ENCODE measurements at places on chromosomes 5 and 9. TPM values are rescaled to one million over a fixed set of nuclear protein-coding genes. Genes with fewer than 3 reads are reported as not detected.

PCDHGA5 gene
- total RNA-seq = 0.24 TPM

NEUROG1 gene
- total RNA-seq = not detected

AGXT2 gene
- total RNA-seq = not detected

SLCO6A1 gene
- total RNA-seq = not detected

GRCh38 chr9:122975196-122975595 is 34.4 kb downstream of the RABGAP1 start:
- no peak for DNase-seq

GRCh38 chr9:84447305-84447704 is 106.7 kb upstream of the SLC28A3 start:
- no peak for DNase-seq

GRCh38 chr5:100551183-100551582 is 16.0 kb downstream of the FAM174A start:
- DNase-seq = no peak

GRCh38 chr5:117379521-117379920 is 804.9 kb upstream of the SEMA6A start:
- no peak for DNase-seq

- no peak for DNase-seq
Measured at GRCh38 chr9:122001491-122002201, 91.5 kb downstream of the TTLL11 start.

DNA sequence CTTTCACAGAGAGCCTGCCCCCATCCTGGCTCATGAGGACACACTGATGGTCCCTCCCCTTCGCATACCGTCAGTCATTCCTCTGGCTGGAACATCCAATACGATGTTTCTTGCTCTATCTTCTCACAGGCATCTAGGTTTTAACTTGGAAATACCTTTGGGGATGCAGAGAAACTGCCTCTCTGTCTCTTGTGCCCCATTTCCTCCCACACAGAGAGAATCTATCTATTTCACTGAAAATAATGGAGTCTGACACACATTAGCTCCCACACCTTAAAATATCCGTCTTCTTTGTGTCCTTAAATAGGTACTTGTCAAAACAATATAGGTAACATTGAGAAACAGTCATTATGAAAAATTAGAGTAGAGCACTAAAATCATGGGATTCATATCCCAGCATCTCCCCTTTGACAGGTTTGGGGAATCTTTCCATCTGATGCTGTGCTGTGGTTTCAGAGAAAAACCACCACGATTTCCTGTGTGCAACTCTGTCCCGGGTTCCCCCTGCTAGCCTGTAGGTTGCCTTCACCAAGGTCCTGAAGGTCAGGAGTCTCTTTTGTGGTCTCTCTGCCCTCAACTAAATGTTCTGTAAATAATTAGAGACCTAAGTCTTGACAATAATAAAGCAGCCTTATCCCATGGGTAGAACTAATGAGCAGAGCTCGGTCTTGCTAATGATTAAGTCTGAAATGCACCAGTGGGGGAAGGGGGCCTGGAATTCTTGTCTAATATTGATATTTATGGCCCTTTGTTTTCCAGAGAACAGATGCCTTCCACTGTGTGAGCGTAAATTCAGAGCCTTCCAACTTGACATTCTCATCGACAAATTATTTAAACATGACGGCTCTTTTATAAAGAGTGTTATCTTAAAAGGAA is 371.0 kb downstream of the ICE1 start:
- no peak for DNase-seq

DNA sequence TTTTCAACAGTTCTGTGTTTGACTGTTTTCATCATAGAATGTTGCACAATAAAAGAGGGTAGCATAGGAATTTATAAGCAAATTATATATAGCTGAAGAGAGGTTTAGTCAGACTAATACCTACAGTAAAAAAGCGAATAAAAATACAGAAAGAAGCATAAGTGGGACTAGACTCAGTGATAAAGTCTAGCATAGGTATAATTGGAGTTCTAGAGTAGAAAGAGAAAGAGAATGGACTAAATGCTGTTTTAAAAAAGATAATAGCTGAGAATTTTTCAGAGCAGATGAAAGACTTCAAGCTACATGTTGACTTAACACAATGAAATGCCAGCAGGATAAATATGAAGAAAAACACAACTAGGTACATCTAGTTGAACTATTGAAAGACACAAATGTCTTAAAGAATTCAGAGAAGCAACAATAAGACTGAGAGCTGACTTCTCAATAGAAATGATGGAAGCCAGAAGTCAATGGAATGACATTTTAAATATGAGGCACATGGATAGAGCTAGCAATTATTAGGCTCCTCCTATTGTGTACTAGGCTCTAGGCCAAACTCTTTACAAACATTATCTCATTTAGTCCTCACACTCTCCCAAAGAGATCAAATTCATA is 573.9 kb downstream of the ZNF608 start:
- DNase-seq = peak; percentile 23

DNA sequence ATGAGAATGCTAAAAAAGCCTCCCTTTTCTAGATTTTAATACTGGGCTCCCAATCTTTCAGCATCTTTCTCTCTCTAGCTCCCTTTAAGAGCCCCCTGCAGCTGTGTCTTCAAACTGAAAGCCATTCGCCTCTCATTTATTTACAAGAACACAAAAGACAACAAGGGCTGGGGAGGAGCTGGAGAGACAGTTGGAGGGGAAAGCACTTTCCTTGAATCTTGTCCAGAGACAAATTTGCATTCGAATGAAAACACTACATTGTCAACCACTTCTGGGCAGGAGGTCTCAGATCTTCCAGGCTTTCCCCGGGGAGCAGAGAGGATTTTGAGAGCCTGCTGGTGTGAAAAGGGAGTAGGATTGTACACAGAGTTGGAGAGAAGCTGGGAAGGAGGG is 518.3 kb downstream of the CTNND2 start:
- DNase-seq = no peak

DNA sequence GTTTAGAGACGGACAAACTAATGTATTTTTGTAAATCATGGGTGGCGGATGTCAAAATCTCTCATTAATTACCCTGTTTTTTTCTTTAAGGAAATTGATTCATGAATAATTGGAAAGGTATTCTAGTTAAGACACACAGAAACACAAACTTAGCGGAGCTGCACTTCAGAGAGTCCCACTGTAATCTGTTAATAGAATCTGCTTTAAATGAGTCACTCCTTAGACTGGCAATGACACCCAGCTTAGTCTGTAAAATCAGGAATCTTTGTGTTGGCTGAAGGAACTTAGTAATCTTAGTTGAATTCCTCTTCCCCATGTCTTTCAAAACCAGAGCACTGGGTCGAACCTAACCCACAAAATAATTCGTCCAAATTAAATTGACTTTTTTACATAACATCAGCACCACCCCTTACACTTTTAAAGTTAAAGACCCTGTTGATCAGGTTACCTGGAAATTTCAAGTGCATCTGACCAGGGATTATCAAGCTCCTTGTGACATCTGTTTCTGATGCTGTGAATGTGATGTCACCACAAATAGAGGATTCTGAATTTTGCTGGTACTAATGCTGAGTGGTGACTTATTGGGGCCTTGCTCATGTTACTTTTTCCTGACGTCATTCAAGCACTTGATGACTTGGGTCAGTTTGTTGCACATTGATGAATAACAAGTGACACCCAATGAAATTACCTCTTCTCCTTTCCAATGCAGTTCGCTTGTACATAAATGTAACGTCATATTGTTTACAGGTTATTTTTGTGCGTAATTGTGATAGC is 313.6 kb downstream of the KCTD16 start:
- peak; percentile 17 for DNase-seq

GRCh38 chr5:32955814-32956213 is 244.7 kb downstream of the NPR3 start:
- no peak for DNase-seq

DNA sequence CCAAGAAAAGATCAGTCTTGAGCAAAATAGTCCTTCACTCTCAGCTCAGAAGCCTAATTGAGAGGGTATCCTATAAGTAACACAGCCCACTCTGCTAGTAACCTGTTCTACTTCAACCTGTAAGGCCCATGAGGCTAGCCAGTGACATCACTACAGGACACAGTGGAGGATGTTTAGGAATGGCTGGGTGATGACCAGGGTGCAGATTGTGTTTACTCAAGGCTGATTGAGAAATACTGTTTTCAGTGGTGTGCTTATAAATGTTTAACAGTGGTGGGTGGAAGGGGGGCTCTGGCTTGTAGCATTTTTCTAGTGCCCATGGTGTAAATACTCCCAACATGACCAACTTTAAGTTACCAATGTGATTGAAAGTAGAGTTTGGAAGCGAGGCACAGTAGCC is 159.8 kb upstream of the CCDC152 start:
- no peak for DNase-seq

DNA sequence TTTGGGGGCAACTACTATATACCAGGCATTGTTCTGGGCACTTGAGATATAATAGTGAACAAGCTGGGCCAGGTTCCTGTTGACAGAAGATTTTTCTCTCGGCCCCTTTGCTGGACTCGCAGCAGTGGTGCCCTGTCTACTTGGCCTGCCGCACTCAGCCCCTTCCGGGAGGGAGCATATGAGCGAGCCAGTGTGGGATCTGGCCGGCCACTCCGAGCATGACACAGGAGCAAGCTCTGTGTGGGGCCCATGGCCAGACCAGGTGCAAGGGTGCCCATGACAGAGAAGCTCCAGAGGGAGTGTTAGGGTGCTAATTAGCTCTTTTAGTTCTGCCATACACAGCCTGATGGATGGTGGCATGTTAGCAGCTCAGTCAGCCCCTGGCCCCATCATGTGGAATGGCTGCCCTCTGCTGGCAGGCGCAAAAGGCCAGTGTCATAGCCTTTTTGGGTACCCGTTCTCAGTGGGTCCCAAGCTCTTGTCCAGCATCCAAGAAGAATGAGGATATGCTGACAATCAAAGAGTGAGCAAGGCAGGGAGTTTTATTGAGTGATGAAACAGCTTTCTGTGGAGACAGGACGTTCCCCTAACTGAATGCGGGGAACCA is 9.3 kb upstream of the KIF4B start:
- DNase-seq = no peak

DNA sequence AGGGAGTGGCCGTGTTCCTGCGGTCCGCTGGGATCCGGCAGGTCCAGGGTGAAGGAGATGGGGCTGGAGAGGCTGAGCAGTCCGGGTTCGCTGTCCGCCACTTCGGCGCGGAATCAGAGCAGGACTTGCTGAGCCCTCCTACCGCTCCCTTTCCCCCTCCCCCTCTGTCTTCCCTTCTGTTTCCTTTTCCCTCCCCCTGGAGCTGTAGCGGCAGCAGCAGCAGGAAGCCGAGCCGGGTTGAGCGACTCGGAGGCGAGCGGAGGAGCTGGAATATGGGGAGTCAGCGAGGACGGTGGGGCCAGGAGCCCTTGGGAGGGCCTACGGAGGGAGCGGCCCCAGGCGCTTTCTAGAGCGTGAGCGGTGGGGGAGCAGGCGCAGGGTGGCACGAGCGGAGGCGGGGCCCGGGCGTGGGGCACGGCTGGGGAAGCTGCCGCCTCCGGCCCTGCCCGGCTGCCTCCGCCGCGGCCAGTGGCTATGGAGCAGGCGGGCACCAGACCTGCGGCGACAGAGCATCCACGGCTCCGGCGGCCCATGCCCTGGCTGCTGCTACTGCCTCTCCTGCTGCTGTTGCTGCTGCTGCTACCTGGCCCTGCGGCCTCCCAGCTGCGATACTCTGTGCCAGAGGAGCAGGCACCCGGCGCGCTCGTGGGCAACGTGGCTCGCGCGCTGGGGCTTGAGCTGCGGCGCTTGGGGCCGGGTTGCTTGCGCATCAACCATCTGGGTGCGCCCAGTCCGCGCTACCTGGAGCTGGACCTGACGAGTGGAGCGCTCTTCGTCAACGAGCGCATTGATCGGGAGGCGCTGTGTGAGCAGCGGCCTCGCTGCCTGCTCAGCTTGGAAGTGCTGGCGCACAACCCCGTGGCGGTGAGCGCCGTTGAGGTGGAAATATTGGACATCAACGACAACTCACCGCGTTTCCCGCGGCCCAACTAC is at the start of gene PCDHAC2:
Gene PCDHAC2, plus strand, starts transcription at position 184 of the 933 bp plus-strand sequence. Its CDS starts 291 bp downstream, at position 475.
- DNase-seq = peak; percentile 72

DNA sequence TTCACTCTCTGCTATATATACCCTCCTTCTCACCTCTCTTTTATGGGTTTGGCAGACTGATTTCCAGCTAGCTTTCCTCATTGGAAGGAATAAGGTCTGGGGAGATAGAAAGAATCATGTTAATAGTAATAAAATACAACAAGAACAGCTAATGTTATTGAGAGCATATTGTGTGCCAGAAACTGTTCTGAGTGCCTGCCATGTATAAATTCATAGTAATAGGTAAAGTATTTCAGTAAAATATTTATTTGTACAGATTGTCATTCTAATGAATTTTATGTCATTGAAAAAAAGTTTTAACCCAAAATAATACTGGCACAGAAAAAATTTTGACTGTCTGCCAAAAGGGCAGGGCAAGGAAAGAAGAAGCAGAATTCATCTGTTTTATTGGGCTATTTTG is 834.9 kb upstream of the ZNF608 start:
- no peak for DNase-seq

GRCh38 chr9:111099199-111100008 is 61.1 kb upstream of the LPAR1 start:
- DNase-seq = no peak

DNA sequence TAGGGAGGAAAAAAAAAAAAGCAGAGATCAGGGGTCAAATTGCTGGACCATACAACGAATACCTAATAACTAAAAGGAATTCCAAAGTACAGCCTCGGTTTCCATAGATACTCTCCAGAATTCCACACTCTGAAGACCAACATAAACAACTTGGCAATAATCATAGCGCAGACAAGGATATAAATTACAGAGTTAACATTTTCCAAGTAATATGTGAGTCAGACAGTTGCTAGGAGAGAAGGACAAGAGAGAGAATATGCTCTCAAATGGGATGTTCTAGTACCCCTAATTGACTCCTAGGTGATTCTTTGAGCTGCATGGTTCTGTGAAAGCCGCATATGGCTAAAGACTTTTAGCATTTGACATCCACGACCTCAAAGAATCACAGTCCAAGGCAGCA is 165.2 kb downstream of the FRMD3 start:
- DNase-seq = peak; percentile 14

- no peak for DNase-seq
Measured at GRCh38 chr9:82593501-82593900, 469.4 kb downstream of the RASEF start.

DNA sequence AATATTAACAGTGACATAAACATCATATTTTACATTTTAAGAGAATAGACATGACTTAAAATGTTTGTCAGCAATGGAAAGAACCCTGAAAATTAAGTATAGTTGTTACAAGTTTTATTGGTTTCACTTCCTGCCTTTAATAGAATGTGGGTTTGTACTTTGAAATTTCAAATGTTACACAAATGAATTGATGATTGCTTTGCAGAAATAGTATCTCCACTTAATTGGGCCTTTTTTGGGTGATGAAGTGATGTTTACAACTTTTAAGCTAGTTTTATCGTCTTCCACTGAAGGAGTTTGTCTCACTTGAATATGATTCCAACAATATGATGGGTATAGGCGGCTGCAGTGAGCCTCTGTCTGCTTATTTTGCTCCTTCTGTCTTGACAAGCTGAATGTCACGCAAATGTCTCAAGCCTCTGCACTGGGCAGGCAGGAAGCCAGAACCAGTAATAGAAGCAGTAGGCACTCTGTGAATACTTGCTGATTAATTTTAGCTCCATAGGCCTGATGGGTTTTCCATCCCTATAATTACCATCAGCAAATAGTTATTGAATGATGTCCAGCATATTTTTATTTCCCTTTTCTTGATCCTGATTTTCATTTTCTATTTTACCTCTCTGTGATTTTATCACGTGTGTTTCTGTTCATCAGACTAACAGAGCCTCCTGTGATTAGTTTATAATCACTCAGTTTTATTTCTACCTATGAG is 10.6 kb upstream of the NR3C1 start:
- no peak for DNase-seq

- no peak for DNase-seq
Measured at GRCh38 chr5:1668141-1668721, 131.4 kb downstream of the MRPL36 start.
